ENCODE measurements at places on chromosomes 4 and X.

DNA sequence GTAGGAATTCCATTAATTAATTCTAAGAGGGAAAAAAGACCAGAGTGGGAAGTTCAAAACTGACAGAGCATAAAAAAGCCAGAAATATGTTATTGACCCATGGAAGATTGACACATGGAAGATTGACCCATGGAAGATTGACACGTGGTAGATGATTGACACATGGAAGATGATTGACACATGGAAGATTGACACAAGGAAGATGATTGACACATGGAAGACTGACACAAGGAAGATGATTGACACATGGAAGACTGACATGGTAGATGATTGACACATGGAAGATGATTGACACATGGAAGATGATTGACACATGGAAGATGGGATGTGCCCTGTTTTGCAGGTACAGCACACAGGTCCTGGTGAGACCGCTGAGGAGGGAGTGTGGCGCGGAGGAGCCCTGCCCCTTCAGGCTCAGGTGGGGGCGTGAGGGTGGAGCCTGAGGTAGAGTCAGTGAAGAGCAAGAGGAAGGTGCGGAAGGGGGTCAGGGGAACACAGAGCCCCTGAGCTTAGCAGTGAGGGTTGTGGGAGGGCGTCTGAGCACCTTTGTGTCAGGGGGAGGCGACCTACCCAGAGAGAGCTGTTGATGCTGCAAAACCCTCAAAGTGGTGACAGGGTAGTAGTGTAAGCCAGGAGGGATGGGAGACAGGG, 15.8 kb upstream of the PDE6B start:
- DNase-seq = no peak

DNA sequence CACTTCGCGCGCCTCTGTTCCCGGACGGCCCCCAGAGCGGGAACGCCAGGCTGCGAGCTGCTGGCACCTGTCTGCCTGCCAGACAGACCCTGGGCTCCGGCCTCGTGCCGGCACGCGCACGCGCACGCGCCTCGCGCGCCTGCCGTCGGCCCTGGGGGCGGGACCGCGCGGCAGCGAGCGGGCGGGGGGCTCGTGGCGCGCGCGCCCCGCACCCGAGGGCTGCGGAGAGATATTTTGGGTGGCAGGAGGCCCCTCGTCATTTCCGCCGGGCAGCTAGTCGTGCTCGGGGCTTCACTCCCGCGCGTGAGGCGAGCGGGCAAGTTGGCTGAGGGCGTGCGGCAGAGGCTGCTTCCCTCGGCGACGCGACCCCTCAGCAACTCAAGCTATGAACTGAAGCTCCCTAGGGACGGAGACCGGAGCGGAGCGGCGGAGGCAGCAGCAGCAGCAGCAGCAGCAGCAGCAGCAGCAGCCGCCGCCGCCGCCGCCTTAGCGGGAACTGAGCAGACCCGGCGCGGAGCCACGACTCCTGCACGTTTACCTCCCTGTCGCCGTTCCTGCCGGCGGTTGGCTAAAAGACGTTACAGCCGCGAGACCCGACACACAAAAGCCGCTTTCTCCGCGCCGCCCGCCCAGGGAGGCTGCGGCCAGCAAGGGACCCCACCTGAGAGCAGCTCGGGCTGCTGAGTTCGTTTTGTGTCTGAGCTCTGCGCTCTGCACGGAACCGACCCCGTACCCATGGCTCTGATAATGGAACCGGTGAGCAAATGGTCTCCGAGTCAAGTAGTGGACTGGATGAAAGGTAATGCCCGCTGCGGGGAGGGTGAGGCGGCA, at the start of gene CNKSR2:
Gene CNKSR2 (plus strand): TSS at position 256 of the 831 bp plus-strand sequence. CDS start 480 bp downstream, at position 736.
- no peak for DNase-seq

DNA sequence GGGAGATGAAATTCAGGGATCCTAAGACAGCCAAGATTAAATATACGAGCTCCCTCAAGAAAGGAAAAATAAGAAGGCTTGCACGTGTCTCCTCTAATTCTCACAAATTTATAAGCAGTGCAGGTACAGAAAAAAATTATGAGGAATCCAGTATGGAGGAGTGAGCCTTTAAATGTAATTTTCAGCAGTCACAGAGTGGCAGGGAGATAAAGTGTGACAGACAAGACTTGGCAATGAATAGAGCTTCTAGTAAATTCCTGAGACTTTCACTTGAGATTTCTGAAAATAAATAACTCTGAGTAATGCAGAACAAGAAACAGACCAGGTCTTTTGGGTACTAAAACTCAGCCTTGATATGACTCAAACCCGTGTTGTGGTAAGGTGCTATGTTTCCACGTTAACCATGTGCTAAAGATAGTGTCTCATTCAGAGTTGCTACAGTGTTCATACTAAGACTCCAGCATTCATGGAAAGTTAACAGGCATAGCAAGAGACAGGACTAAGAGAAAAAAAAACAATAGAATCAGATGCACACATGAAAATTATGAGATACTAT, 119.8 kb downstream of the SPOCK3 start:
- DNase-seq = no peak

GRCh38 chr4:109945056-109945455, 32.4 kb downstream of the EGF start:
- no peak for DNase-seq

DNA sequence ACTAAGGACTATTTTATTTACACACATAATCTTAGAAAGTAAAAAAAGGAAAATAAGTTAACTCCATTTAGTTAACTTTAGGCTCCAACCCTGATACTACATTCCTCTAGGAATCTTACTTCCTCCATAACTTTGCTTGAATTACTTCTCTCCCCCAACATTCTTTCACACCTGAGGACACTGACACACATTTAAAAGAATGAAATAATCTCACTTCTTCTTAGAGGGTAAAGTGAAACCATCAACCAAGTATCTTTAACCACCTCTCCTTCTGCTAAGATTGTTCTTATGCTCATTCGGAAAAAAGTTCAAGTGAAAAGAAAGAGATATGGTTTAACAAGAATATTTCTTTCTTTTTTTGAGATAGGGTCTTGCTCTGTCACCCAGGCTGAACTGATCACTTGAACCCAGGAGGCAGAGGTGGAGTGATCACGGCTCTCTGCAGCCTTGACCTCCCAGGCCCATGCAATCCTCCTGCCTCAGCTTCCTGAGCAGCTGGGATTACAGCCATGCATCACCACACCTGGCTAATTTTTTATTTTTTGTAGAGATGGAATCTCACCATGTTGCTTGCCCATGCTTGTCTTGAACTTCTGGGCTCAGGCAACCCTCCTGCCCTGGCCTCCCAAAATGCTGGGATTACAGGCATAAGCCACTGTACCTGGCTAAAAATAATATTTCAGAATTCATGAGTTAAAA, 28.5 kb downstream of the SLC25A4 start:
- no peak for DNase-seq

- peak; percentile 4 for DNase-seq
These were observed 3.2 kb upstream of the NFKB1 start for GRCh38 chr4:102497986-102498385.

DNA sequence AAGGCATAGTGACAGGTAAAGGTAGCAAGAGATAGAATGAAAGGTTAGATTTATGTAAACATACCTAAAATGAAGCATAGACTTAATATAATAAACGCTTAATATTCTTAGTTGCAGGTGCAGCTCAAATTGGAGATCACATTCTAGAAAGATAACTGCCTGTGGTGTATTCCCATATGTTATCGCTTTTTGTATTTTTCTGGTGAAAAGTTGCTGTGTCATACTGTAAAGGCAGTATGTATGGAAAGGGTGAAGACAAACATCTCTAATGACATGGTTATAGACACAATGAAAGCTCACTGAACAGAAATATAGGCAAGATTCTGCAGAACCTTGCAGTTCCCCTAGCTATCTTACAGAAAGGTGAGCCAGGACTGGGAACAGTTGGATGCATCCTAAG, 240.3 kb downstream of the DCLK2 start:
- DNase-seq = no peak

- no peak for DNase-seq
These were observed 147.3 kb downstream of the TBL1X start for GRCh38 chrX:9612146-9612505.

- no peak for DNase-seq
These were observed 7.2 kb upstream of the MAMLD1 start for GRCh38 chrX:150355913-150356312.

- no peak for DNase-seq
These were observed 56.2 kb downstream of the NAF1 start for GRCh38 chr4:163110442-163110841.

DNA sequence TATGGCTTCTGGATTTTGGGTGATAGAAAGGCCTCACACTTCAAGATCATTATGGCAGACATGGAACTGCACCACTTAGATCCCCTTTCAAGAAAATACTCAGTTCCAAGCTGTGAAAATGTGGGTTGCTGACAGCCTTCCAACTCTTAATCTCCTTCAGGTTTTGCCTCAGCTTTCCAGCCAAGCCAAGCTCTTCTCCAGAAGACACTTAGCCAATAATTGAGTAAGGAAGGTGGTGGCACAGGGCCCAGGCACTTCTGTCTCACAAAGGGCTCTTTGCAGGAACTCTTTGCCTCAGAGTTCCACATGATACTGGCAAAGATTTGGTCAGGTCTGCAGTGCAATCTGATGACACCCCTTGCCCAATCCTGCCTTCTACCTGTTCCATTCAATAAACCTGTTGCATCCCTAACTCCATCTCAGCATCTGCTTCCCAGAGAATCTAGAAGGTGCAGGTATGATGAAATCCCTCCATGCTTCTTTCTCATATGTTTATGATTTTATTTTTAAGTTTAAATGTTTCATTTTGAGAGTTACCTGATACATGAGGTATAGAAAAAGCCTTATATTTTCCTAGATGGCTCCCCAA, 30.6 kb downstream of the ANXA5 start:
- DNase-seq = no peak

- peak; percentile 52 for DNase-seq
These were observed 252.0 kb downstream of the FBXW7 start for GRCh38 chr4:152283801-152284470.

GRCh38 chr4:74021601-74022000, 16.9 kb downstream of the CXCL3 start:
- DNase-seq = no peak

GRCh38 chr4:108081256-108081655, 87.5 kb downstream of the LEF1 start:
- DNase-seq = no peak

GRCh38 chr4:135319685-135320084, 1118.1 kb upstream of the PABPC4L start:
- no peak for DNase-seq

DNA sequence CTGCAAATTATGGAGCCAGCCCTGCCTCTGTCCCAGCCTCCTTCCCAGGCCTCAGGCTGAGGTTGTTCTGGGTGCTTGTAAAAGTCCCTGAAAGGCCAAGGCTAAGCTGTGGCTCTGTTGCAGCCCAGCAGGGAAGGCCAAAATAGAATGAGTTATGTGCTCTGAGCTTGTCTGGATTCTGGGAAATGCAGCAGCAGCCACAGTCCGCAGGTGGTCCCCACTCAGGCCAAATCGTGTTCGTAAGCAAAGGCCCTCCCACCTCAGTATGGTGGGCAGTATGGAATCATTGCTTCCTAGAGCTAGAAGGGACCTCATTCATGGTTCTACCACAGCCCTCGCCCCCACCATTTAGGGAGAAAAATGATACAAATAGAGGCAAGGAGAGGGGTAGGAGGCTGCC, 4.7 kb upstream of the TCEAL1 start:
- DNase-seq = no peak

GRCh38 chr4:73929278-73929677, 52.5 kb downstream of the PF4 start:
- no peak for DNase-seq

DNA sequence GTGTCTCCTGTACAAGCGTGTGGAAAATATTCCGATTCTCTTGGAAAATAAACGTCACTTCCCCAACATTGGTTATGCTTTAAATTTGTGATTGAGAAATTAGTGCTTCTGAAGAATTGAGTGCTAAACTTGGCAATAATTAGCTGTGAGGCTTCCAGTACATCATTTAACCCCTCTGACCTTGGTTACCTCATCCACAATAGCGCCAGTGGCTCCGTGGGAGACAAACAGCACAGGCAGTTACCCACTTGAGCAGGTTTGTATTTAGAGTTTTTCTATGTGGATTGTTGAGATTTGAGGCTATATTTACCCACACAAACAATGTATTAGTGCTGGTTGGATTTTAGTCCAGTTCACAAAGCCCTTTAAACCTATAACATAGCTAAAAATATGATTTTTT, 476.5 kb downstream of the NKX6-1 start:
- DNase-seq = no peak

DNA sequence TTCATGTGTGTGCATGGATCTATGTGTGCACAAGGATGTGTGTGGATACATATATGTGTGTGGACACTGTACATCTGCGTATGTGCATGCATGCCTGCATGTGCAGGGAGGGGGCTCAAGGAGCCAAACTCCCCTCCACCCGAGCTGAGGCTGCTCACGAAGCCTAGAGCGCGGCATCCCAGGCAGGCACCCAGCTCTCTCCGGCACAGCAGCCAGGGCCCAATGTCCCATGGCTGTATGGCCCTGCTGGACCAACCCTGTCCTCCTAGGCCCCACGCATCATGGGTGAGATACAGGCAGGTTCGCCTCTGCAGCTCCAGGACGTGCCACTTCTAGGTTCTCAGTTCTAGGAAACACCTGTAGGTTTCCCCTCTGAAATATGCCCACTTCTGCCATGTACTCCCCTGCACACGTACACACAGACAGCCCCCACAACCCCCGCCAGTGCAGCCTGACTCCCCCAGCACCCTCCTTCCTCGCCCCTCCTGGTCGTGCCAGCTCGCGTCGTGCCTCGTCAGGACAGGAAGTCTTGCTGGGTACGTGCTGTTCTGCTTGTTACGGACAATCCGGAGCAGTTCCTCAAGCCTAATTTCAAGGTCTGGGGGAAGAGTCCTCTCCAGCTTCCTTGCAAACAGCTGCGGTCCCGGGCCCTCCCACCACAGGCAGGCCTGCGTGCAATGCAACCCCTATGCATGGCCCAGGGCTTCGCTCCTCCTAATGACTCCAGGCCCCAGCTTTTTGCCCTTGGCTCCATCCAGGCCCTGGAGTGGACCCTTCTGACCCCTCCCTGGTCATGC, 3.2 kb upstream of the ADRA2C start:
- no peak for DNase-seq

GRCh38 chr4:1511441-1512041, 105.3 kb upstream of the NKX1-1 start:
- peak; percentile 90 for DNase-seq

GRCh38 chr4:2671267-2671895, 84.8 kb downstream of the TNIP2 start:
- DNase-seq = no peak

GRCh38 chrX:56804867-56805266, 75.8 kb downstream of the NBDY start:
- DNase-seq = no peak

GRCh38 chr4:120977435-120977997, 55.0 kb upstream of the PRDM5 start:
- DNase-seq = peak; percentile 67

GRCh38 chr4:87425711-87426110, 3.3 kb downstream of the NUDT9 start:
- no peak for DNase-seq

GRCh38 chrX:10856797-10857196, 236.4 kb upstream of the MID1 start:
- DNase-seq = no peak

DNA sequence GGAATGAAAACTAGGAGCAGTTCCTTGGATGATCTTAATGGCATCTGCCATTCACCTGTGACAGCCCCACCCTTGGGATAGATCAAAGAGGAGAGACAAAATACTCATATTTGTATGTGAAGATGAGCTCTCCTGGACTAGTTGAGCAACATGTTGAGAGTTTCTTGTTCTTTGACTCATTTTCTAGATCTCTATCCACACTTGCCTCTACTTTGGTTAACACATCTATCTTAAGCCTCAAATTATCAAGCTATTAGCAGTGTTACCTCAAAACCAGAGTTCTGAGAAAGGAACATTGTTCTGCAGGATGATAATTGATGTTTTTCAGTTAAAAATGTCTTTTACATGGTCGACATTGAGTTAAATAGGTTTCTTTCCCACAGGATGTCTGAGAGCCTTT, 94.2 kb upstream of the TEX13D start:
- no peak for DNase-seq
